ENCODE measurements at places on chromosomes 2 and 18.

DNA sequence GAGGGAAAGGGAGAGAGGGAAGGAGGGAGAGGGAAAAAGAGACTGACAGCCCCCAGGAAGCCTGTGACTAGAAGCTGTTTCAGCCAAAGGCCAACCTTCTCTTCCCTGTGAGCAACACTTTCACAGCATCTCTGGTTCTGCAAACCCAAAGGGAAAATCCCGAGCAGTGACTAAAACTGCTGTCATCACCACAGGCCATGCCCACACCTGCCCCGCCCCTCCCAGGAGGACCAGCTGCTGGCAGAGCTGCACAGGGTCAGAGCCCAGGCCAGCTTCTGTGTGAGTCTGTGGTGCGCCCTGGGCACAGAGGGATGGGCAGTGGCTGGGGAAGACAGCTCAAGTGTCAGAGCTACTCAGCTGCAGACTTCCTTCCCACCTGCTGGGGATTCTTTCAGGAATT is 64.9 kb upstream of the OTOS start:
- no peak for DNase-seq

GRCh38 chr2:30248791-30249190 is 17.5 kb downstream of the LBH start:
- no peak for DNase-seq

GRCh38 chr2:1548910-1549673 is 135.8 kb downstream of the TPO start:
- DNase-seq, result no peak

DNA sequence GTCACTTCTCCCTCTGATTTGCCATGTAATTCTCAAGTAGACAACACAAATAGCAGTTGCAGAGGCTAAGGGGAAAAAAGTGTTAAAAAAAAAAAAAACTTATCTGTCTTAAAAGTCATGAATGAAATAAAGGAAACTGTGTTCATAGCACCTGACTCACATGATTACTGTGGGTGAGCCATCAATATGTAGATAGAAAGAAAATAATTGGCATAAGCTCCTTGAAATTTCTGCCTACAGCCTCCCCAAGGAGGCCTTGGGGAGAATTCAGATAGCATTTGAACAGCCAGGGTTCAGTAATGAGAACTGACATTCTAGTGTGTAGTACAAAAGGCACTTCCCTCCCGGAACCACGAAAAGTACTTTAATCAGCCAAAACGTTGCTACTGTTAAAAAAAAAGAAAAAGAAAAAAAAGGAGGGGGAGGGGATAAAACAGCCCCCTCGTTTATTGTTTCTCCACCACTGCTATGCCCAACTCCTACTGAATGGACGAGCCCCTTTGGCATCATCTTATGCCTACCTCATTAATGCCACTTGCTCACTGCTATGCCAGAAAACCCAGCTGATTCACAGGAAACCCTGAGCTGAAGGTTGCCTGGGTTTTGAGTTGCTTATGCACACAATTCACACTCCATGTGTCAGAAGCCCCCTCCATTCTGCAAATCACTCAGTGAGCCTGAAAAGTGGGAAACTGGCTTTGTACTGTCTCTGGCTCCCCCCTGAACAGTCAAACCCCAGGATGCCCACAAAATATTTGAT is 65.5 kb upstream of the KLF7 start:
- no peak for DNase-seq

GRCh38 chr2:220078439-220078838 is 451.0 kb downstream of the SLC4A3 start:
- no peak for DNase-seq

GRCh38 chr2:21466341-21466927 is 342.7 kb downstream of the TDRD15 start:
- DNase-seq, result no peak

DNA sequence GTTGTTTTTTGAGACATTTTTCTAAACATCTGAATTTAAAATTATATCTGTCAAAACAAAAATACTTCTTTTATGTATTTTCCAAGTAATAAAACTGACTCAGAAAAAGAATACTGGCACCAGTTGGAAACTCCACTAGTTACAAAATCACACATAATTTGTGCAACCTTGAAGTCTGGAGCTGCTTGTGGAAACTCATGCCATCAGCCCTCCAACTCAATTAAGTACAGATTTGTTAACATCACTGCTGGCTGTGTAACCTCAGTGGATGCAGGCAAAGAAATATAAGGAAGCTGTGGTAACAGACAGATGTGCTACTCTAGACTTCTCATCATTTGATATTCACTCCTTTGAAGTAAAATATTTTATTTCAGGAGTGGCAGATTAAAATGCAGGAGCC is 30.0 kb upstream of the RAPH1 start:
- DNase-seq, result no peak

- DNase-seq, result no peak
Measured at GRCh38 chr2:142180820-142181533, 50.2 kb upstream of the LRP1B start.

GRCh38 chr2:161947836-161948235 is 126.2 kb downstream of the DPP4 start:
- DNase-seq, result no peak

DNA sequence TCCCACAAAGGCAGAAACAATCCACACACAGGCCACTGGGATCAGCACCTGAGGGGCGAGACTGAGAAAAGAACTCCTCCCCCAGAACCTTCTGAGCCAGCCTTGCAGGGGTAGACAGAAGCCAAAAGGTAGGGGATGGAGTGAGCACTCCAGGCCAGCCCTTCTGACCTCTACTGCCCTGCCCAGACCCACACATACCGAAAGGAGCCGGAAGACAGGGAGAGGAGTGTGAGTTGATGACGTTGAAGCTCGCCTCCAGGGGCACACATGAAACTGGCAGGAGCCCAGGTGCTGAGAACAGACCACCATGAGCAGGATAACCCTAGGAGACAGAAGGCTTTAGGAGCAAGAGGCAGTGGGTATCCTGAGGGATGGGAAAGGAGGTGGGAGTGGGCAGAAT is 1.8 kb downstream of the SLC23A3 start:
- no peak for DNase-seq

Data from activated naive CD4-positive, alpha-beta T cell (primary cell).